CD4-positive, alpha-beta memory T cell (primary cell): ENCODE measurements at places on chromosomes 7 and 10.

GRCh38 chr10:33143160-33143728 lies 185.2 kb upstream of the ITGB1 start:
- no peak for DNase-seq

DNA sequence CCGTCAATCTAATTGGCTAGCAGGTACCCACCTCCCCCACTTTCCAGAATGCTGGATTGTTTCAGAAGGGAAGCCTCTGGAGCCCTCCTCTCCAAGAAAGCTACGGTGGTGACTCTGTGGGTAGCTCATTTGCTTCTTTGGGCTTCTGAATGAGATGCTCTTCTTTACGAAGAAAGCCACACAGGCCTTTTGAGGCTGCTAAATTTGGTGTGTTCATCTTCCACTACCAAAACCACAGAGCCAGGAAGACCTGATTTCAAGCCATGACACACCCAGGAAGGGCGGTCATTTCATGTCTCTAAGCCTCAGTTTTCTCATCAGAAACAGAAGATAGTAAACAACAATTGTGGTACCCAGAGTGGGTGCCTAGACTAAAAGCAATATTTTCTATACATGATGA lies 901.2 kb downstream of the KCNMA1 start:
- peak; percentile 28 for DNase-seq

- no peak for DNase-seq
These were observed 52.7 kb upstream of the PRSS1 start for GRCh38 chr7:142696456-142697179.

DNA sequence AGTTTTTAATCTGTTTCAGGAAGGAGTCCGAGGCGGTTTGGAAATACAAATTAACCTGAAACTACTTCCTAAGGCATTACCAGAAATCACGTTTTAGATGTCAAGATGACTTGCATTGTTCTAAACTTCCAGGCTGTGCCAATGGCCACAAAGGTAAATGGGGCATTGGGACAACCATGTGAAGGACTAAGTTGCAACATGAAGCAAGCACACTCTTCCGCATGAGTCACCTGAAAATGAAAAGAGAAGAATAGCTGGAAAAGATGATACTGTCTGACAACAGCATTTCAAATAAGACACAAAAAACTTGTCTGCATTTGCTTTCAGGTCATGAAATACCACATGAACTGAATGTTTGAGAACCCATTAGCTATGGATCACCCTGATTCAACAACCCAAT lies 262.1 kb downstream of the AHR start:
- no peak for DNase-seq

DNA sequence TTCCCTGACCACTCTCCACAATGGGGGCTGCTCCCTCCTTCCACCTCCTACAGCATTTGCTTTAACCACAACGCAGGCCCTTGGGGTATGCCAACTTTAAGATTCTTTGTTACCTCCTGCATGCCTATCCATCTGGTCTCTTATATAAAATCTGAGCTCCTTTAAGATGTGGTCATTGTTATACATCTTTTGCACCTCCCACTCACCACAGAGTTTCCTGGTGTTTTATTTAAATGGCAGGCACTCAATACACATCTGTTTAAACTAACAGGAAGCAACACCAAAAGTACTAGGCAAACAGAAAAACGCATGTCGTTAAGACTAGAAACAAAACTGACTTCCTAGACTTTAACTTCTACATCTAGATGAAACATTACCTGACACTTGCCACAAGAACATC lies 36.3 kb downstream of the SLC25A13 start:
- peak; percentile 79 for DNase-seq

- no peak for DNase-seq
These were observed 44.9 kb downstream of the FIGNL1 start for GRCh38 chr7:50405221-50405620.

DNA sequence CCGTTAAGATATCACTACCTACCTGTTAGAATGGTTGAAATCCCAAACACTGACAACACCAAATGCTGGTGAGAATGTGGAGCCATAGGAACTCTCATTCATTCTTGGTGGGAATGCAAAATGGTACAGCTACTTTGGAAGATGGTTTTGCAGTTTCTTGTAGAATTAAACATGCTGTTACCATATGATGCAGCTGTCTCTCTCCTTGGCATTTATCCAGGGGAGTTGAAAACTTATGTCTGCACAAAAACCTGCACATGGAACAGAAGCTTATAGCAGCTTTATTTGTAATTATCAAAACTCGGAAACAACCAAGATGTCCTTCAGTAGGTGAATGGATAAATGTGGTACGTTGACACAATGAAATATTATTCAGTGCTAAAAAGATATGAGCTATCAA lies 199.5 kb downstream of the BICC1 start:
- no peak for DNase-seq
